ENCODE measurements at places on chromosomes 1 and 21.

DNA sequence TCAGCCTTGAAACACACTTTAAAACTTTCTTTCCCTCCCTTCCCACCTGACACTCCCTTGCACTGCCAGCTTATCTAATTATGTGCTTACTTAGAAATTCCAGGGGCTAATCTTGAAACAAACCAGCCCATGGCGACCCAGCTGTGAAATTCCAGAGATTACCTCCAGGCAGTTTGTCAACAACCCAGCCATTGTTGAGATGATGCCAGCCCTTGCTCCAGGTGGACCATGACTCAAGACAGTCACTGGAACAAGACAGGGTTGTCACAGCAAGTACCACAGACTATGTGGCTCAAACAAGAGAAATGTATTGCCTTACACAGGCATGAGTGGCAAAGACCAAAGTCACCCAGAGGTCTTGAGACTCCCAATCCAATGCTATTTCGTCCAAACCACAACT, 7.9 kb downstream of the FYB2 start:
- DNase-seq = no peak

GRCh38 chr1:203671521-203672278, 45.1 kb downstream of the ATP2B4 start:
- no peak for DNase-seq

DNA sequence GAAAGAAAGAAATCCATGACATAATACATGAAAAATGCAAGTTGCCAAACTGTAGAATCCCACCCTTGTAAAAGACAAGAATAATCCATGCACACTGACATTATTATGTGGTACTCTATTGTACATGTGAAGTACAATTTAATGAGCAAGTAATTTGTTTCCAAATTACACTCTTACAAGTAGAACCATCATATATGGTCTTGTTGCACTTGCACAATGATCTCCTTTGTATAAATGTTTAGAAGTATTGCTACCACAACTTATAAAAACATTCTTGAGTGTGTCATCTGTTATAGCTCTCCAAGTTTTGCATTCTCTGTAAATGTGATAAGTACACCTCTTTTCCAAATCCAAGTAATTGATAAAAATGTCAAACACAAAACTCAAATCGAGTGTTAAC, 29.1 kb upstream of the ZNF281 start:
- DNase-seq = no peak

- no peak for DNase-seq
Observed at GRCh38 chr21:17050156-17050555, 462.7 kb upstream of the CXADR start.

- no peak for DNase-seq
Observed at GRCh38 chr1:67564193-67564592, 120.8 kb upstream of the GADD45A start.

All from NCI-H2171 treated with DMSO at 0.1 percent for 48 hours (cell line).